ENCODE measurements at places on chromosomes 6 and 20. TPM values are rescaled to one million over a fixed set of nuclear protein-coding genes. Genes with fewer than 3 reads are reported as not detected.

Gene C6orf52
- 4.8 TPM for total RNA-seq

Gene JARID2
- total RNA-seq, result 60.9 TPM

GRCh38 chr6:163554032-163554431 is 139.5 kb downstream of the QKI start:
- DNase-seq, result no peak
- H3K36me3 ChIP-seq, result peaks cover 43% of the 10 kb centered on the region
- no peak overlapping the region for H3K4me3 ChIP-seq
- no peaks in the 10 kb centered on the region for H3K4me1 ChIP-seq
- H3K27ac ChIP-seq, result no peak overlapping the region
- H3K27me3 ChIP-seq, result no peaks in the 10 kb centered on the region

DNA sequence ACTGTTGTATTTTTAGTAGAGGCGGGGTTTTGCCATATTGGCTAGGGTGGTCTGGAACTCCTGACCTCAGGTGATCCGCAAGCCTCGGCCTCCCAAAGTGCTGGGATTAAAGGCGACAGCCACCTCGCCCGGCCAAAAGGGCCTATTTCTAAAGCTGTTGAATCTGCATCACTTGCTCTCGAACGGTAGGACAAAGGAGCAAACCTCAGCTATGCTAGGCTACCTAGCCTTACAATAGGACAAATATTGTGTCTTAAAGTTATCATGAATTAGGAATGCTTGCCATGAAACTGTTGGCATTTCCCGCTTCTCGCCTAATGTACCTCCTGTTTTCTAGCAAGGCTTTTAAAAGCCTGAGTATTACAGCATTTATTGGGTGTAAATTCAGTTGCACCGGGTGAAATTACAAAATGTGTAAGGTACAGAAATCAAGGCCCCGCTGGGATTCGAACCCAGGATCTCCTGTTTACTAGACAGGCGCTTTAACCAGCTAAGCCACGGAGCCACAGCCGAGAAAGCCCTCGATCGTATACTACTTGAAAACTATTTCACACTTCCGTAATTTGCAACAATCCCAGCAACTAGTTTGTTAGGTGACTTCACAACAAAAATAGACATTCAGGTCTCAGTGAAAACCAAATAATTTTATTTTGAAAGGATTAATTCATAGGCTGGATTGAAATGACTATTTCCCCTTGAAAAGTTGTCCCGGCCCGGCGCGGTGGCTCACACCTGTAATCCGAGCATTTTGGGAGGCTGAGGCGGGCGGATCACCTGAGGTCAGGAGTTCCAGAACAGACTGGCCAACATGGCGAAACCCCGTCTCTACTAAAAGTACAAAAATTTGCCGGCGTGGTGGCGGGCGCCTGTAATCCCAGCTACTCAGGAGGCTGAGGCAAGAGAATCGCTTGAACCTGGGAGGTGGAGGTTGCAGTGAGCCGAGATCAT is 211.6 kb upstream of the ZNF184 start:
- H3K4me1 ChIP-seq, result no peaks in the 10 kb centered on the region
- H3K4me3 ChIP-seq, result no peak overlapping the region
- H3K27ac ChIP-seq, result peak overlapping the region; percentile 92
- H3K27me3 ChIP-seq, result peaks cover 58% of the 10 kb centered on the region
- H3K36me3 ChIP-seq, result no peaks in the 10 kb centered on the region
- DNase-seq, result no peak

- H3K27ac ChIP-seq, result no peak overlapping the region
- H3K27me3 ChIP-seq, result peaks cover 6% of the 10 kb centered on the region
- H3K36me3 ChIP-seq, result no peaks in the 10 kb centered on the region
- H3K4me1 ChIP-seq, result no peaks in the 10 kb centered on the region
- no peak overlapping the region for H3K4me3 ChIP-seq
Observed at GRCh38 chr6:159121486-159121885, 47.7 kb upstream of the FNDC1 start.

All from progenitor cell of endocrine pancreas (in vitro differentiated cells).